ENCODE measurements at places on chromosomes 4 and X.

- no peak for DNase-seq
Measured at GRCh38 chr4:24235618-24236017, 345.8 kb upstream of the PPARGC1A start.

- no peak for DNase-seq
Measured at GRCh38 chr4:38516190-38516589, 147.8 kb upstream of the KLF3 start.

- peak; percentile 58 for DNase-seq
Measured at GRCh38 chrX:115616943-115617563, 56.1 kb downstream of the PLS3 start.

- DNase-seq, result no peak
Measured at GRCh38 chr4:81509191-81509590, 37.5 kb upstream of the RASGEF1B start.

- DNase-seq, result peak; percentile 51
Measured at GRCh38 chr4:130336585-130337217, 1240.7 kb downstream of the C4orf33 start.

DNA sequence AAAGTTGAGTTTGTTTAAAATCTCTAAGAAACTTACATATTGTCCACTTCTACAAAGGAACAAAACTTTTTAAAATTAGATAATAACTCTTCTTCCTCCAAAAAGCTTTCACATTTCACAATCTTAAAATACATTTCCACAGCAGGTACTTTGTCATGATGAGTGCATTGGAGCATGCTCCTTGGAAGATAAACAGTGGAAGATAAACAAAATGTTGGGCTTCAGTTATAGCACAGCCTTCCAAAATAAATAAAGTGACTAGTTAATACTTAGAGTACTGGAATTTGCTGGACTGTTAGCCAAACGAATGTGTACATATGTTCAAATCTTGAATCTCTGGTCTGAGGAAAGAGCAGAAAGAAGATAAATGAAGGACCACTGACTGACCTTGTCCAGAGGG is 54.9 kb upstream of the PDE5A start:
- DNase-seq, result peak; percentile 91

GRCh38 chrX:63918611-63919010 is 133.6 kb upstream of the ARHGEF9 start:
- DNase-seq, result no peak

GRCh38 chr4:147336252-147336651 is 144.6 kb upstream of the EDNRA start:
- no peak for DNase-seq

DNA sequence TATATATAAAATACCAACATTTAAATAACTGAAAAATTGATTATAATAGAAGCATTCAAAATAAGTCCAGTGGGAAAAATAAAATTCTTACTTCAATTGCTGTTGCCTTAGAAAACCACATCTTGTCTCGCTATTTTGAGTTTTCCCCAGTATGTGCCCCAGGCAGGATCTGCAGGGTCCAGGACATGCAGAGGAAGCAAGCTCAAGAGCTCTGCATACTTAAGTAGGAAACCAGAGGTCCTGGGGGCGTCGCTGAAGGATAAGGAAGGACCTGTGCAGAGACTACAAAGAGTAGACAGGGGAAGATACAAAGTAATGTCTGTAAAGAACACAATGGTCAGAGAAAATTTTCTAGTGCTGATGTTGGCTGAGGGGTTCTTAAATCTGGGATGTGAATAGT is 310.5 kb upstream of the EMCN start:
- DNase-seq, result no peak

Data from fibroblast of the aortic adventitia (primary cell).